ENCODE measurements at places on chromosomes 13 and 19. TPM values are rescaled to one million over a fixed set of nuclear protein-coding genes. Genes with fewer than 3 reads are reported as not detected.

DNA sequence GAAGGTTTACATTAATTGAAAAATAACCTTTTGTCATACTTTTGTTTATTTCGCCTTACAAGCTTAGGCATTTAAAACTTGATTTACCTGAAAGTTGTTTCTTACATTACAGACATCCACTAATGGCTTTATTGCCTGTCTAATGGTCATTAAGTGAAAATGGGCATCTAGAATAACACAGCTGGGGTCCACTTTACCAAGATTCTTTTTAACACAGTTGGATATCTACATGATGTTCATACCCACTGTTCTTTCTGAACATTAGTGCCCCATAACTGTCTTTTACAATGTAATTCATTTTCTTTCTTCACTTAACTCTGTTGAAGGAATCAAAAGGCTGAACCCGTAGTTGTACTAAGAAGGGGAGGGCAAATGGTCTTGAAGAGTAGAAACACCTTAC lies 19.8 kb upstream of the KLHL1 start:
- DNase-seq: no peak
- no peaks in the 10 kb centered on the region for H3K4me1 ChIP-seq
- no peaks in the 10 kb centered on the region for H3K36me3 ChIP-seq
- no peak overlapping the region for H3K4me3 ChIP-seq
- no peaks in the 10 kb centered on the region for H3K27me3 ChIP-seq

GRCh38 chr19:8458380-8458779 lies 13.6 kb downstream of the HNRNPM start:
- DNase-seq: no peak
- peaks cover 32% of the 10 kb centered on the region for H3K4me1 ChIP-seq
- H3K27ac ChIP-seq: peak overlapping the region; percentile 89
- H3K27me3 ChIP-seq: no peaks in the 10 kb centered on the region
- peaks cover 4% of the 10 kb centered on the region for H3K36me3 ChIP-seq

DNA sequence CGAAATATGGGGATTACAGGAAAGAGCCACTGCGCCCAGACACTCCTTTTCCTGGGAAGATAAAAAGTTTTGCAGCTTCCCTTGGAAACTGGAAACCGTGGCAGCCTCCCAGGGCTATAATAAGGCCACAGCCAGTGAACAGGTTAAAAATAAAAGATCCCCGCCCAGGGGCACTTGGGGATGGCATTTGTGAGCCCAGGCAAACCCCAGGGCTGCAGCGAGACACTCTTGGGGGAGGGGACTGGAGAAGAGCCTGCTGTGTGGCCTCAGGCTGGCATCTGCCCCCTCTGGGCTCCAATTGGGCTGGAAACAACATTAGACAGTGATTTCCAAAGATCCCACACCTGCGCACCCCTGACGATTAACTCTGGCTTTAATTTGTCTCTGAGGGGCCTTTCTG lies 11.2 kb downstream of the FEM1A start:
- no peaks in the 10 kb centered on the region for H3K27me3 ChIP-seq
- DNase-seq: no peak
- H3K27ac ChIP-seq: no peak overlapping the region
- H3K4me1 ChIP-seq: no peaks in the 10 kb centered on the region

- H3K4me3 ChIP-seq: no peak overlapping the region
- no peak overlapping the region for H3K27ac ChIP-seq
- no peaks in the 10 kb centered on the region for H3K36me3 ChIP-seq
- no peak for DNase-seq
Measured at GRCh38 chr13:72259528-72259927, 392.5 kb upstream of the DACH1 start.

GRCh38 chr13:86563308-86563707 lies 764.1 kb upstream of the SLITRK6 start:
- peaks cover 10% of the 10 kb centered on the region for H3K4me1 ChIP-seq
- H3K27me3 ChIP-seq: no peaks in the 10 kb centered on the region
- H3K4me3 ChIP-seq: no peak overlapping the region

- H3K27ac ChIP-seq: no peak overlapping the region
- DNase-seq: no peak
- H3K36me3 ChIP-seq: no peaks in the 10 kb centered on the region
- peaks cover 21% of the 10 kb centered on the region for H3K27me3 ChIP-seq
- H3K4me1 ChIP-seq: no peaks in the 10 kb centered on the region
Measured at GRCh38 chr19:3481241-3482090, 1.1 kb upstream of the SMIM24 start.

GRCh38 chr19:10551698-10552301 lies 8.1 kb downstream of the ATG4D start:
- DNase-seq: peak; percentile 55
- H3K4me3 ChIP-seq: no peak overlapping the region
- no peak overlapping the region for H3K27ac ChIP-seq
- no peaks in the 10 kb centered on the region for H3K27me3 ChIP-seq
- H3K4me1 ChIP-seq: no peaks in the 10 kb centered on the region

DNA sequence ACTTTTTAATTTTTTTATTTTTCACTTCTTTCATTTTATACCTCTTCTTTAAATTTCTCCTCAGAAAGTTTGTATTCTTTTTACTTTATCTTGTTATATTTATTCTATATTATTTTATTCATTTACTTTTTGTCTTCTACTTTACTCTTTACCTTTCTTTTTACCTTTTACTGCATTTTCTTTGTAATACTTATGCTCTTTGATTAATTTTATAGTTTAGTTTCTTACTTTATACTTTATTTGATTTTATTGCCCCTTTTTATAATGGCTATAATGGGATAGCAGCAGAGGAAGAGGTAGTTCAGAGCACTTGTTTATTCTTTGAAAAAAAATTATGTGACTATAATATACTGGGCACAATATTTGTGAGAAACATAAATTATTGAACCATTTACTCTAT lies 542.6 kb upstream of the SPRY2 start:
- no peaks in the 10 kb centered on the region for H3K36me3 ChIP-seq
- H3K4me3 ChIP-seq: no peak overlapping the region
- H3K27me3 ChIP-seq: no peaks in the 10 kb centered on the region
- H3K27ac ChIP-seq: no peak overlapping the region
- no peaks in the 10 kb centered on the region for H3K4me1 ChIP-seq

DNA sequence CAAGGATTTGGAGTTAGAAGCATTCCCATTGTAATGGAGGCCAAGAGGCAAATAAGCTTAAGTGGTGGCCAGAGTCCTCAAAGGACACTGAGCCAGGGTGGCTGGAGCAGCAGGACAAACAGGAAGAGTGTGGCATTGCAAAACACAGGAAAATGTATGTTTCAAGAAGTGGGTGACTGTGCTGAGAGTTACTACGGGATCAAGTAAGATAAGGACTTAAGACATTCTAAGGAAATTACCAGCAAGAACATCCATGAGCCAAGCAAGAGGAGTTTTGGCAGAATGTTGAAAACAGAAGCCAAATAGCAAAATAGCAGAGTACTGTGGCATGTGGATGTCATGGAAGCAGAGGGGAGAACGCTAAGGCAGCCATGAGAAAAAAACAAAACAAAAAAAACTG lies 104.2 kb downstream of the RAP2A start:
- H3K27me3 ChIP-seq: no peaks in the 10 kb centered on the region
- peaks cover 8% of the 10 kb centered on the region for H3K4me1 ChIP-seq
- no peak for DNase-seq
- no peak overlapping the region for H3K4me3 ChIP-seq

- no peak overlapping the region for H3K4me3 ChIP-seq
- no peak overlapping the region for H3K27ac ChIP-seq
- no peaks in the 10 kb centered on the region for H3K4me1 ChIP-seq
- DNase-seq: peak; percentile 23
Measured at GRCh38 chr19:38513762-38514167, 80.3 kb downstream of the RYR1 start.

GRCh38 chr19:21617740-21618339 lies 112.4 kb downstream of the ZNF429 start:
- H3K4me1 ChIP-seq: no peaks in the 10 kb centered on the region
- DNase-seq: no peak
- no peak overlapping the region for H3K27ac ChIP-seq

DNA sequence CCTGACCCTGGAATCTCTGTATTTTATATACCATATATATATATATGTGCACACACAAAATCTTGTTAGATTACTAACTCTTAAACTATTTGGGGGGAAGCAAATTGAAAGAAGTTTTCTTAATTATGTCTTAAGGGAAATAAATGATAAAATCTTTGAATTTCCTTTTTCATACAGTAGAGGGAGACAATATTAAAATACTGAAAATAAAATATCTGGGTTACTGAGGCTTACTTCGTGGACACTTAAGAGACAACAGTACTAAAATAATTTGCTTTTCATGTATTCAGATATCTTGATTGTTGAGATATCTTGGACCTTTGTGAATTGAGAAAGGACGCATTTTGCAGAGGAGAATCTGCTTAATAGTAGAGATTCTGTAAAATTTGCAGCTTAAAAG lies 17.0 kb downstream of the SUGT1 start:
- H3K4me3 ChIP-seq: no peak overlapping the region
- H3K27me3 ChIP-seq: no peaks in the 10 kb centered on the region
- H3K27ac ChIP-seq: no peak overlapping the region
- H3K36me3 ChIP-seq: peaks cover 36% of the 10 kb centered on the region

GRCh38 chr13:95813139-95813538 lies 136.2 kb downstream of the DNAJC3 start:
- peaks cover 5% of the 10 kb centered on the region for H3K36me3 ChIP-seq
- no peak overlapping the region for H3K27ac ChIP-seq
- no peak overlapping the region for H3K4me3 ChIP-seq

DNA sequence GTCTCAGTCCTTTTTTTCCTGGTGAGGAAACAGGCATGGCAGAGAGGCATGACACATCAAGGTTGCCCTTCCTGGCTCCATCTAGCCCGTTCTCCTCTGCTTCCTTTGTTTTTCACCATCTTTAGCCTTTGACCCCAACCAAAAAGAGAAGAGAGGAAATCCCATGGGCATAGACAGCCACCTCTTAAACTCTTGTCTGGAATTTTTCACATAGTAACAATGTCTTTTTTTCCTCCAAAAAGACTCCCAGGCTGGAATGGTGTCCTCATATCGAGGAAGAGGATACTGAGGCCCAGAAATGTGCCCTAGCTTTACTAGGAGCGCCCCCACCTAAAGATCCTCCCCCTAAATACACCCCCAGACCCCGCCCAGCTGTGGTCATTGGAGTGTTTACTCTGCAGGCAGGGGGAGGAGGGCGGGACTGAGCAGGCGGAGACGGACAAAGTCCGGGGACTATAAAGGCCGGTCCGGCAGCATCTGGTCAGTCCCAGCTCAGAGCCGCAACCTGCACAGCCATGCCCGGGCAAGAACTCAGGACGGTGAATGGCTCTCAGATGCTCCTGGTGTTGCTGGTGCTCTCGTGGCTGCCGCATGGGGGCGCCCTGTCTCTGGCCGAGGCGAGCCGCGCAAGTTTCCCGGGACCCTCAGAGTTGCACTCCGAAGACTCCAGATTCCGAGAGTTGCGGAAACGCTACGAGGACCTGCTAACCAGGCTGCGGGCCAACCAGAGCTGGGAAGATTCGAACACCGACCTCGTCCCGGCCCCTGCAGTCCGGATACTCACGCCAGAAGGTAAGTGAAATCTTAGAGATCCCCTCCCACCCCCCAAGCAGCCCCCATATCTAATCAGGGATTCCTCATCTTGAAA lies at the start of gene GDF15:
TSS of gene GDF15 (plus strand) at position 484 of the 868 bp plus-strand sequence. CDS start at position 516, 32 bp downstream.
- H3K4me1 ChIP-seq: no peaks in the 10 kb centered on the region
- DNase-seq: peak; percentile 78
- H3K27ac ChIP-seq: peak within 1 kb of the TSS; percentile 54
- H3K36me3 ChIP-seq: no peaks in the 10 kb centered on the region
- no peaks in the 10 kb centered on the region for H3K27me3 ChIP-seq
- H3K4me3 ChIP-seq: peak within 1 kb of the TSS; percentile 75

DNA sequence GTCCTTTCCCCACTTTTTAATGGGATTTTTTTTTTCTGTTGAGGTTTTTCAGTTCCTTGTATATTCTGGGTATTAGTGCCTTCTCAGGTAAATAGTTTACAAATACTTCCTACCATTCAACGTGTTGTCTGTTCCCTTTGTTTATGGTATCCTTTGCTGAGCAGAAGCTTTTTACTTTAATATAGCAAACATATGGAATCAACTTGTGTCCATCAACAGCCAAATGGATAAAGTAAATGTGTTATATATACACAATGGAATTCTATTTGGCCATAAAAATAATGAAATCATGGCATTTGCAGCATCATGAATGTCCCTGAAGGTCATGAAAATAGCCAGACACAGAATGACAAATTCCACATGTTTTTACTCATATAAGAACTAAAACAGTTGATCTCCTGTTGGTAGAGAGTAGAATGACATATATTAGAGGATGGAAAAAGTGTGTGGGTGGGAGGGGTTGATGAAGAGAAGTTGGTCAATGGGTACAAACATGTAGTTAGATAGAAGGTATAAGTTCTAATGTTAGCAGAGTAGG lies 500.8 kb downstream of the SLITRK6 start:
- H3K36me3 ChIP-seq: no peaks in the 10 kb centered on the region
- no peak overlapping the region for H3K27ac ChIP-seq
- no peaks in the 10 kb centered on the region for H3K27me3 ChIP-seq

Gene B3GNT3
- not detected for total RNA-seq

Gene ATP4A
- not detected for total RNA-seq

Gene TJP3
- not detected for total RNA-seq

Gene ANKRD24
- total RNA-seq: 3.3 TPM

Gene SLC7A9
- total RNA-seq: not detected

Gene PCID2
- 60.7 TPM for total RNA-seq

Gene KLK5
- total RNA-seq: not detected

Gene RFPL4AL1
- not detected for total RNA-seq

Gene ERICH4
- not detected for total RNA-seq

Gene FPR3
- not detected for total RNA-seq

Gene SLC25A41
- not detected for total RNA-seq

Measured in GM23248 (cell line).